Activated naive CD4-positive, alpha-beta T cell treated with anti-CD3 and anti-CD28 coated beads for 36 hours (primary cell): ENCODE measurements at places on chromosomes 6 and 20.
A peak's percentile ranks its signal among the peaks of the same experiment; 100 is the strongest.

- no peak for DNase-seq
Observed at GRCh38 chr6:5208057-5208456, 52.7 kb downstream of the LYRM4 start.

DNA sequence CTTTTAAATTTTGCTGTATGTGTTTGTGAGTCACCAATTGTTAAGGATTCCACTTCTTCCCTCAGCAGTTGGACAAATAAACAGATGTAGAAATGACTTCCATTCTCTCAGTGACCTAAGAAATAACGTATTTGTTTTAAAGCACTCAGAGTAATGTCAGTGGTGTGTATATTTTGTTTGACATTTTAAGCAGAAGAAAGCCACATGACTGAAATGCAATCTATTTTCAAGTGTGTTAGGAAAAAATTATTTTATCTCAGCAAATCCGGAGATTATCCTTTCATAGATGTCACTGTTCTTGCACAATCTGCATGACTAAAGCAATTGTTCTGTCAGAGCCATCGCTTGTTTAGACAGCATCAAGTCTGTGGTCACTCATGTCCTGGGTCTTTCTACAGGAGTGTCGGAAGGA, 77.1 kb downstream of the JAG1 start:
- DNase-seq, result no peak

- no peak for DNase-seq
Observed at GRCh38 chr6:14286634-14287428, 169.3 kb downstream of the CD83 start.

DNA sequence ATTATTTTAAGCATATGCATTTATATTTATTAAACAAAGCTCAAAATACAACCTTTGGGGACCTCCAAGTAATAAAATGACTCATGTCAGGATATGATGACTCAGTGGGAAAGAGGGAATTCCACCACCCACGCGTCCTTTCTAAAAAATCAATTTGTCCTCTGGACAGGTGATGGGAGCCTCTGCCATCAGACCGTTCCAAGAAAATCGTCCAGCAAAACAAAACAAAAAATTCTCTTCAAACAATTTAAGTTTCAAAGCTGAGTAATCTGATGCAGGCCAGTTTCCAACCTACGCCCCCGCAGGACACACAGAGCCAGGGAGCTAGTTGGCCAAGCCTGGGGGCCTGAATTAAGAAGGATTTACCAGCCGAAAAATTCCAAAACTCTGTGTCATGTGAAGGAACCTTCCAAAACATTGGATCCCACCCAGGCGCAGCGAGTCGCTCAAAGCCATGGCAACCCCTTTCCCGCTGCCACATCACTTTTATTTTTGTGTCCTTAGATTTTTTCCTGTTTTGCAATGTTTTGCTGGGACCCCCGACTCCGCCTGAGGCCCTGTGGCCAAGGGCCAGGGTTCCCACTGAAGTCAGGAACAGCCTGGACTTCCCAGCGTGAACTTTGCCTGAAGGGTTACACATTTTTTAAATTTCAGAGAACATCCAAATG, 95.3 kb downstream of the NFATC2 start:
- no peak for DNase-seq

GRCh38 chr20:49278818-49279676, 1.2 kb upstream of the ZNFX1 start:
- no peak for DNase-seq

DNA sequence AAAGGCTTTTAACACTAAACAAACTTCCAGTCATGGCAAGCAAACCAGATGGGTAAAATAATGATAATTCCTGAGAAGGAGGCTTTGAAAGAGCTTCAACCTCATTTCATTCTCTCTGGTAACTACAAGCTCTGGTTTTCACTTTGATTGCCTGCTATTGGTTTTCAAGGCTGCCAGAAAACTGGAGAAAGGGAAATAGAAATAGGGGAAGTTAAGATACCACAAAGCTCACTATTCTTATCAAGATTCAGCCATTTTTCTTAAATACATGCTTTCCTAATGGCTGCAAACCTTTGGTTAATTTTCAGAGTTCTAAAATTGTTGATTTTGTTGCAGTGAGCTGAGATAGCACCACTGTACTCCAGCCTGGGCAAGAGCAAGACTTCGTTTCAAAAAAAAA, 42.5 kb upstream of the NELFCD start:
- no peak for DNase-seq

DNA sequence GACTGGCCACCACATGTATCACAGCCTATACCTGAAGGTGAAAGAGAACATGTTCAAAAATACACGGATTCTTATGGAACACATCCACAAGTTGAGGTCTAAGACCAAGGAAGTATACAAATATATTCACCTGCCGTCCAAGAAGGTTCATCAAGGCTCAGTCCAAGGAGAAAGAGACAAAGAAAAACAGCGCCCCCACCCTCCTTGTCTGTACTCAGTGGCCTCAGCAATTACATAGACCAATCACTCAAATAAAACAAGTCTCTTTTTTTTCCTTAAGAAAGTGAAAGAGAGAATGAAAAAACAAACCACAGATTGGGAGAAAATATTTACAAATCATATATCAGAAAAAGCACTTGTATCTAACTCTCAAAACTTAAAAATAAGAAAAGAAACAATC, 19.5 kb downstream of the CPXM1 start:
- no peak for DNase-seq

DNA sequence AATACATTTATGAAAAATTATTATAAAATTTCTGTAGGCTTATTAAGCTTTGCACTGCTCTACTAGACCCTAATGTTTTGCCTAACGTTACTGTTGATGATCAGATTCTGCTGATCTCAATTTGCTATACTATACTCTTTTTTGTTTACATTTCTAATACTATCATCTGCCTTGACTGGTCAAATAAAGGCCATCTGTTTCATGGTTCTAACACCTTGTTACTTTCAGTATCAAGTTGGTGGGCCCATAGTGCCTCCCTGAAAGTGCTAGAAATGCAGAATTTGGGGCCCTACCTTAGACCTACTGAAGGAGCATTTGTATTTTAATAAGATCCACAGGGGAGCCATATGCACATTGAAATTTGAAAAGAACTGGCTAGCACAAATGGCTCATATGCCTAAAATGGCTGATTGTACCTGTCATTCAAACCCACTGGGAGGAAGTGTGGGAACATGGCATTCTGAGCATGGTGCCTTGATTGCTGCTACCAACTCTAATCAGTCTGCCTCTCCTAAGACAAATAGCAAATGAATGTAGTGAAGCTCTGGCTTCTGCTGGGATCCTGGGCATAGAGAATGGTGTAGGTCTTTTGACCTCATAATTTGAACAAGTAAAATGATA, 199.1 kb upstream of the BTBD3 start:
- DNase-seq, result no peak

DNA sequence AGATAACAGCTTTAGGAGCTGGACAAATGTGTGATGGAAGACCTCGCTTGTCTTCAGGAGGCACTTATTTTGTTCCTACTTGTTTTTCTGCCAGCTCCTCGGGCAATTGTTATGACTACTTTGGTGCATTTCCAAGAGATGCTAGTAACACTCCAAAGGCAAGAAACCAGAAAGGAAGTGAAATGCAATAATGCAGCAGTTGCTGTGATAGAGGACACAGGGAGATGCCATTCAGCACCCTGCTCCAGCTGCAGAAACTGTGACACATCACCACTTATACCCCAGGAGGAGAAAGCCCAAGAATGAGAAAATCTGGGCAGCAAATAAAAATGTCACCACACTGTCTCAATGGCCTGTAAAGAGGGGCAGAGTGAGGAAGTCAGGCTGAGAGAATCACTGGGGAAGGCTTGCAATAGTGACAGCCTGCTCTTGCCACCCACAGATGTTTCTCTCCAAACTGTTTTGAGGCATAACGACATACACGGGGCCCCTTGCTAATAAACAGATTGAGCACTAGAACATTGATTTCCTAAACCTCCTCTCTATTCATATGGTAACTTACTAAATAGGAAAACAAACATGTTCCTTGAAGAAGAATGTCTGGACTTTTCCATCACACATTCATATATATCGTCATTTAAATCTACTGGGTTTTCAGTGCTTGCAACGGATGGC, 231.0 kb upstream of the PRND start:
- DNase-seq, result no peak

DNA sequence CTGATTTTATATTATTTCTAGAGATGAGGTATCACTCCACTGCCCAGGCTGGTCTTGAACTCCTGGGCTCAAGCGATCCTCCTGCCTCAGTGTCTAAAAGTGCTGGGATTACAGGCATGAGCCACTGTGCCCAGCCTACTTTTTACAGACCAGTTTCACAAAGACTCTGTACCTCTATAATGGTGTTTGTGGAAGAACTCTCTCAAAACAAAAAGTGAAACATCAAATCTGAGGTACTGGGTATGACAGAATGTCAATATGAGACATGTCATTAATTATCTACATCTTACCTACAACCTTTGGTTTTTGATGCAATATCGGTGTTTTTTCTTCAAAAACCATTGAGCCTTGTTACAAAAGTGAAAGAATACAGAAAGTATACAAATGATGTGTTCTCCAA, 49.4 kb upstream of the MCM9 start:
- DNase-seq, result no peak

DNA sequence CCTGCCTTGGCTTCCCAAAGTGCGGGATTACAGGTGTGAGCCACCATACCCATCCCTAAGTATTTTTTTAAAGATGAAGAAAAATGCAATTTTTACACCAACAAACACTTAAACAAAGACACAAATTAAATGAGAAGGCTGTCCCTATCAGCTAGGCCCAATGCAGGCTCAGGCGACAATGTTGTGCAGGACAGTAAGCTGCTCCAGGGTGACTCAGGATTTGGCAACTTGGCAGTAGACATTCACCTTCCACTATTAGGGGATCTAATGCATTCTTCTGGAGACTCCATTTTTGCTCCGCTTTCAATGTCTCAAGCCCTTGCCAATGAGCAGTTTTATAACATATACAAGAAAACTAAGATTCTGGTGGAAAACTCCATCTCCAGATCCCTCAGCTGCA, 19.7 kb downstream of the NDRG3 start:
- no peak for DNase-seq

- peak; percentile 14 for DNase-seq
Observed at GRCh38 chr6:112330879-112331265, 16.3 kb upstream of the RFPL4B start.

DNA sequence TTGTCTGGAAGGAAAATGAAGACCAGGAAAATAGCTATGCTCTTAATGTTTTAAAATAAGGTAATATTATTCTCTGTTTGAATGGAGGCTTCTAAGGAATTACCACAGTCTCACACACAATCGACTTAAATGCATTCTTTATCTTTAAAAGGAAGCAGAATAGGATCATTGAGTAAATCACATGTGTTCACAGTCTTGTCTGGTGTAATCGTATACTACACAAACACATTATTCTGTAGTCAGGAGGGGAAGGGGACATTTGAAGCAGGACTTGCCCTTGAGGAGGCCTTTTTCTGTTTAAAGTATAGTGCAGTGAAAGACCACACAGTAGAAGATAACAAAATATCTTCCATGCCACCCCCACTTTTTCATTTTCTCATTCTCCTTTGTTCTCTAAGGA, 20.6 kb upstream of the REV3L start:
- no peak for DNase-seq

- DNase-seq, result no peak
Observed at GRCh38 chr6:45533386-45533785, 155.7 kb upstream of the SUPT3H start.

- DNase-seq, result no peak
Observed at GRCh38 chr20:53805895-53806384, 212.3 kb upstream of the ZNF217 start.
